ENCODE measurements at places on chromosomes 1 and 21. TPM values are rescaled to one million over a fixed set of nuclear protein-coding genes. Genes with fewer than 3 reads are reported as not detected.

DNA sequence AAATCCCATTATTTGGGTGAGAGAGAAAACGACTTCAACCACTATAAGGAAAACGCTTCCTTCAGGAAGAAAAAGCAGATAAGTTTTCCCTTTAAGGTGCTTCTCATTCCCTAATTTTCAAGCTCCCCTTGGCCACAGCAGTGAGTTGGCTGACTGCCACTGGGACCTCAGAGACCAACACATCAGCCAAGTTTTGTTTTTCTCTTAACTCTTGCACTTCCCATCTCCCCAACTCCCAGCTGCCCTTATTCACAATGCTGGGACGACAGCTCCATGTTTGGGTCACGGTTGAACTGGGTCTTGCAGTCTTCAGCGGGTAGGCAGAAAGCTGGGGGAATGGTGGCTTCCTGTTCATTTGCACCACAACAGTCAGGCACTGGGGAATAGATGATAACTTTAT, 18.9 kb downstream of the SGIP1 start:
- no peak overlapping the region for H3K4me3 ChIP-seq
- peaks cover 2% of the 10 kb centered on the region for H3K27me3 ChIP-seq
- H3K36me3 ChIP-seq: no peaks in the 10 kb centered on the region
- no peaks in the 10 kb centered on the region for H3K4me1 ChIP-seq

GRCh38 chr1:38169121-38169520, 122.5 kb upstream of the POU3F1 start:
- H3K27me3 ChIP-seq: no peaks in the 10 kb centered on the region
- no peaks in the 10 kb centered on the region for H3K4me1 ChIP-seq
- DNase-seq: no peak
- H3K4me3 ChIP-seq: no peak overlapping the region
- H3K27ac ChIP-seq: no peak overlapping the region

- H3K4me1 ChIP-seq: no peaks in the 10 kb centered on the region
- DNase-seq: no peak
Measured at GRCh38 chr1:248696261-248696660, 6.3 kb downstream of the OR14I1 start.

- H3K4me1 ChIP-seq: peaks cover 3% of the 10 kb centered on the region
- H3K27ac ChIP-seq: no peak overlapping the region
- H3K27me3 ChIP-seq: peaks cover 79% of the 10 kb centered on the region
- DNase-seq: no peak
- H3K4me3 ChIP-seq: no peak overlapping the region
Measured at GRCh38 chr1:50430010-50430405, 6.8 kb upstream of the DMRTA2 start.

- no peaks in the 10 kb centered on the region for H3K36me3 ChIP-seq
- peaks cover 11% of the 10 kb centered on the region for H3K27me3 ChIP-seq
- H3K4me1 ChIP-seq: no peaks in the 10 kb centered on the region
- H3K4me3 ChIP-seq: no peak overlapping the region
Measured at GRCh38 chr1:171948511-171948910, 107.2 kb downstream of the DNM3 start.

- no peaks in the 10 kb centered on the region for H3K36me3 ChIP-seq
- no peak overlapping the region for H3K27ac ChIP-seq
- no peak for DNase-seq
- peaks cover 4% of the 10 kb centered on the region for H3K27me3 ChIP-seq
- H3K4me3 ChIP-seq: no peak overlapping the region
- no peaks in the 10 kb centered on the region for H3K4me1 ChIP-seq
Measured at GRCh38 chr1:30606166-30606565, 117.2 kb downstream of the MATN1 start.

GRCh38 chr1:5933676-5934057, 58.6 kb downstream of the NPHP4 start:
- H3K27me3 ChIP-seq: no peaks in the 10 kb centered on the region
- peaks cover 7% of the 10 kb centered on the region for H3K4me1 ChIP-seq
- no peak overlapping the region for H3K27ac ChIP-seq
- DNase-seq: no peak

DNA sequence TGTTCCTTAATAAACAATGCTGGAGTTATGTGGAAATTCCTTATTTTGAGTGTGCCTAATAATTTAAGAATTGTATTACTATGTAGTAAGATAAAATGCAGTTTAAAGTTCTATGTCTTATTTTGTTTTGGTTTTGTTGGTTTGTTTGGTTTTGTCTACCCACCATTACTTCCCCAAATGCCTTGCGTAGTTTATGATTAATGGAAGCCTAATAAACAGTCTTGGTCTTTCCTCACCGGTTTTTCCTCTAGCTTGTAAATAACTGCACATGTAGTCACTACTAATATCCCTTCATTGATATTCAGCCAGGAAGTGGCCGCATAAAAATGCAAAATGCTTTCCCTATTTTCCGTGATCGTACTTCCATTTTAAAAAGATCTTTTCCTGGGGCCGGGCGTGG, 2.9 kb downstream of the SDCCAG8 start:
- no peak overlapping the region for H3K27ac ChIP-seq
- no peak overlapping the region for H3K4me3 ChIP-seq
- peaks cover 8% of the 10 kb centered on the region for H3K4me1 ChIP-seq
- H3K36me3 ChIP-seq: peaks cover 12% of the 10 kb centered on the region
- H3K27me3 ChIP-seq: no peaks in the 10 kb centered on the region

- no peak for DNase-seq
- no peak within 1 kb of the TSS for H3K27ac ChIP-seq
- no peaks in the 10 kb centered on the region for H3K36me3 ChIP-seq
- H3K4me1 ChIP-seq: no peaks in the 10 kb centered on the region
Measured at GRCh38 chr1:37634244-37634991, at the start of gene RSPO1. TSS of gene RSPO1 (minus strand) at chr1:37634892. CDS start at chr1:37629661, 5,231 bp downstream.

GRCh38 chr1:233975486-233975885, 71.0 kb downstream of the SLC35F3 start:
- H3K4me3 ChIP-seq: no peak overlapping the region
- no peak for DNase-seq
- no peaks in the 10 kb centered on the region for H3K4me1 ChIP-seq
- H3K27ac ChIP-seq: no peak overlapping the region

The ADAMTS4 gene
- total RNA-seq: 0.09 TPM

The FGGY gene
- 10.5 TPM for total RNA-seq

The ATP1A4 gene
- total RNA-seq: 0.55 TPM

The LRRC7 gene
- not detected for total RNA-seq

The PSMA5 gene
- total RNA-seq: 281 TPM
